ENCODE measurements at places on chromosomes 1 and 21.

DNA sequence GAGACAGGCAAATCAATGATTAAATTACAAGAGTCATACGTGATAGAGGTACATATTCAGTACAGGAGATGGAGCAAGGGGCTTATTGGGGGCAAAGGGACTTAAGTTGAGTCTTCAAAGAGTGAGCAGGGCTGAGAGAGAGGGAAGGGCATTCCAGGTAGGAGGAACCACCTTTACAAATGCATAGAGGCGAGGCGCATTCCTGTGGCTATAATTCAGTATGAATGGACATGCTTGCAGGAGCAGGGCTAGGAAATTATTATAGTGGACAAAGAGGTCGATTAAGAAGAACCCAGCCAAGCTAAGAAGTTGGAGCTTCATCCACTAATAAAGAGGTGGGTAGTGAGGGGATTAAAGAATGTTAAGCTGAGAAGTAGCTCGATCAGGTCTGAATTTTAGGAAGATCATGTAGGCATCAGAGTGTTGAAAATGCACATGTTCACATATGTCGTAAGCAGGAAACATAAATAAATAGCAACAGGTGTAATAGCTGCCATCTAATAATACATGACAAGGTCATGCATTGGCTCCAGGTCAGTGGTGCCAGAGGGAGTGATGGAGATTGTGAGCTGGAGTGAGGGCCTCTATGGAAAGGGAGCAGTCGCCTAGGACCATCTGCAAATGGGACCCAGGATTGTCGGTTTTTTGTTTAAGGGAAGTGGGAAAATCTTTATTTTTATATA, 12.0 kb upstream of the HNRNPU start:
- no peak for DNase-seq

DNA sequence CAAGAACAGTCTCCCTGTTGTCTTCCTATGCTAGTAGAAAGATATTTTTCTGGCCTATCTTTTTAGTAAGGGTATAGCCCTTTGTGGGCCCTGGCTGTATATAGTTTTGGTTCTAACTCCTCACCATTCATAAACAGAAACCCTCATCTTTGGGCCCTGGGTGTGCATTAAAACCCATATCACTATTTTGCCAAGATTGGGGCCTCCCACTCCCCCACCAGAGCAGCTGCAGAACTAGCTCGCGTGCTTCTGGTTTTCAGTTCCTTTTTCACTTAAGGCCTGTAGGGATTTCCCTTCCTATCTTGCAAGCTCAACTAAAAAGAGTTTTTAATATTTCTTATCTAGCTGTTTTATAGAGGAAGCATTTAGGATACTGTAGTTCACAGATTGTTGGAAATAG, 106.4 kb downstream of the RGL1 start:
- no peak for DNase-seq

DNA sequence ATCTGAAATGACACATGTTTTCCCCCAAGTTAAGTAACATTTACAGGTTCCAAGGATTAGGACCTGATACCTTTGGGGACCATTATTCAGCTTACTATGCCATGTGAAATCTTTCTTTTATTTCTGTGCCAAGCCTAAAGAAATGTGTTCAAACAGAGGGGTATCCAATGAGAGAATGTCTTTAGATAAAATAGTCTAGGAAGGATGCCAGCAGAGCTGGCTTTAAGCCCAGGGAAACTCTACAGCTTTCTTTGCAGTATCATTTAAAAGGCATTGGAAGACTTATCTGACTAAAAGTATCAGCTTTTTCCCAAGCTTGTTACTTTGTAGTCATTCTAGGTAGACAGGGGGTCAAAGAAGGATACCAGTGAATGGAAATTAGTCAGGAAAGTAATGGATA, 860.4 kb downstream of the PLA2G4A start:
- DNase-seq, result no peak

DNA sequence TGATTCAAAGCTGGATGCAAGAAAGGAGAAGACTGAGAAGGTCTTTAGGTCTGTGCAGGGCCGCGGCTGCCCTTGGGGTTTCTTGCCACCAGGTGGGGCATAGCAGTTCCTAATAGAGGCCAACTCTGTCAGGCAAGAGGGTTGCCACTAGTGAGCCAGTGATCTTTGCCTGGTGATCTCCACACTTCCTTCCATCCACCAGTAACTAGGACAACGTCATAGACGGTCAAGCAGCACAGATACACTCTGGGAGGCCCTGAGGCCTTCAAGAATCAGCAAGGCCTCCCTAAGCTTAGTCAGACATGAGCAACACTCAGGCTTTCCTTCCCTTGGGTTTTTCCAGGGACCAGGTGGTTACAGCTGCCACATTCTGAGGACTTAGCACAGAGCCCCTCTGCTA, 32.9 kb upstream of the ATP2B4 start:
- no peak for DNase-seq

DNA sequence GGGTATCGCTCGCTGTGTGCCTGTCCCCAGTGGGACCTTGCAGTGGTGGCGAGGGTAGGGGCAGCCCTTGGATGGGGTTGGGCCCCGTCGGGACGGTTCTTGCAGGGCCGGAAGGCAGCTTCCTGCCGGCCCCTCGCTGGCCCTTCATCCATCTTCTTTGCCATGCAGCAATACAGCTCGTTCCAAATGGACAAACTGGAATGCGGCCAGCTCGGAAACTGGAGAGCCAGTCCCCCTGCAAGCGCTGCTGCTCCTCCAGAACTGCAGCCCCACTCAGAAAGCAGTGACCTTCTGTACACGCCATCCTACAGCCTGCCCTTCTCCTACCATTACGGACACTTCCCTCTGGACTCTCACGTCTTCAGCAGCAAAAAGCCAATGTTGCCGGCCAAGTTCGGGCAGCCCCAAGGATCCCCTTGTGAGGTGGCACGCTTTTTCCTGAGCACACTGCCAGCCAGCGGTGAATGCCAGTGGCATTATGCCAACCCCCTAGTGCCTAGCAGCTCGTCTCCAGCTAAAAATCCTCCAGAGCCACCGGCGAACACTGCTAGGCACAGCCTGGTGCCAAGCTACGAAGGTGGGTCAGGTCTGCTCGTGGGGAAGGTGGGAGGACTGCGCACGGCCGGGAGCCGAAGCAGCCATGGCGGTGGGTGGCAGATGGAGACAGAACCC, 45.8 kb downstream of the SIM2 start:
- no peak for DNase-seq

DNA sequence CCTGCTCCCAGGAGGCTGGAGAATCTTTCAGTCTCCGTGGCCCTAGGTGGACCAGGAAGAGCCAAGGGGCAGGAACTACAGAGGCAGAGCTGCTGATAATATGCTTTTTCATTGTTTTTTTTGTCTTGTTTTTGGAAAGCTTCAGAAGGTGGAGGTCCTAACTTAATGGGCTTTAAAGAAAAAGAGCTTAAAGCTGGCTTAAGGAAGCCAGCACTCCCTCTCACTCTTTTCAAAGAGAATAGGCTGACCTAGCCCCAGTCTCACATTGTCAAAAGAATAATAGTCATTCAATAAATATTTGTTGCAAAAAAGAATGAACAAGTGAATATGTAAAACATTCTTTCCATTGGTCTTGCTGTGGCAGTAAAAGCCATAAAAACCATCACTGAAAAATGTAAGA, 61.0 kb upstream of the RRP15 start:
- DNase-seq, result no peak

GRCh38 chr21:27653481-27653880, 686.6 kb upstream of the ADAMTS5 start:
- DNase-seq, result no peak

GRCh38 chr1:31835415-31835814, 19.6 kb upstream of the SPOCD1 start:
- DNase-seq, result no peak

GRCh38 chr21:42216726-42217572, 2.0 kb upstream of the ABCG1 start:
- no peak for DNase-seq

DNA sequence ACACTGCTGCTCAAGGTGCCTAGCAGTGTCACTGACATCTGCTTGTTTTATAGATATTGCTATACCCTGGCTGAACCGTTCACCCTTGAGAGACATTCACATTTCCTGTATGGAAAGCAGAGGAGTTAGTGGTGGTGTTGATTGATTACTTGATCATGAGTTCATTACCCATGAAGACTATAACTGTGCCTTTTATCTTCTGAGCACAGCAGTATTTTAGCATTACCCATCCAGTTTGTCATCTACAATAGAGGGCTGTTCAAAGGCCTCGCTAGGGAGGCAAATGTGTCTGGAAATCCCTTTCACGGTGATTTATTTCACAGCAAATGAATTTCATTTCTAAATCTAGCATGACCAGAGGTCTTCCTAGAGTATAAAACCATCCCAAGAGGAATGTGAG, 160.0 kb downstream of the DNM3 start:
- DNase-seq, result no peak

DNA sequence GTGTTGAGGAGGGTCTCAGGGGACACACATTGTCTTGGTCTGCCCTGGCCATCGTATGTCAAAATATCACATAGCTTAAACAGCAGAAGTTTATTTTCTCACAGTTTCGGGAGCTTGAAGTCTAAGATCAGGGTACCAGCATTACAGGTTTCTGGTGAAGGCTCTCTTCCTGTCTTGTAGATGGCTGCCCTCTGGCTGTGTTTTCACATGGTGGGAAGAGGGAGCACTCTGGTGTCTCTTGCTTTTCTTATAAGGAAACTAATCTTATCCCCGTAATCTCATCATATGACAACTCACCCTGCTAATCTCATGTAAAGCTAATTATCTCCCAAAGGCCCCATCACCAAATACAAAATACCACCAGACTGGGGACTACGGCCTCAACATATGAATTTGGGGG, 246.9 kb upstream of the ST6GALNAC5 start:
- no peak for DNase-seq

GRCh38 chr1:97621955-97622354, 298.9 kb downstream of the DPYD start:
- DNase-seq, result no peak

DNA sequence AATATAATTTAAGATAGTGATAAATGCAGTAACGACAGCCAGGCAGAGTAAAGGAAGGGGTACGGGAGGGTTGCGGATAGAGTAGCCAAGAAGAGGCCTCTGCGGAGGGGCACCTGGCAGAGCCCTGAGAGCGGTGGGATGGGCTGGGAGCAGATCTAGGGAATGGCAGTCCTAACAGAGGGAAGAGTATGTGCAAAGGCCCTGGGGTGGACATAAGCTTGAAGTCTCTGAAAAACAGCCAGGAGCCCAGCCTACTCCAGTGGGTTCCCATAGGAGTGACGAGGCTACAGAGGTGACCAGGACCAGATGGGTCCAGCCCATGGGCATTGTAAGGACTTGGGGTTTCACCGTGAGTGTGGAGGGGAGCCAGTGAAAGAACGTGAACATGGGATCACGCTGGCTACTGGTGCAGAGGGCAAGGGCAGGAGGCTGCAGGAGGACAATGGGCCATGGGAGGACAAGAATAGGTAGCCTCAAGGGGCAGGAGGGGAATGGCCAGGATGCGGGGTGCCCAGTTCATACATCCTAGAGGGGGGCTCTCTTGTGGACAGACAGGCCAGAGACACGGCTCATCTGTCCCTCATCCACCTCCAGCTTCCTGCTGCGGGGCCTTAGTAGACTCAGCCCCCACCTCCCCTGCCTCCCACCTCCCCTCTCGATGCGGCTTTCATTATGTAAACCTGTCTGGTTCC, 185.7 kb upstream of the VAMP3 start:
- peak; percentile 51 for DNase-seq

DNA sequence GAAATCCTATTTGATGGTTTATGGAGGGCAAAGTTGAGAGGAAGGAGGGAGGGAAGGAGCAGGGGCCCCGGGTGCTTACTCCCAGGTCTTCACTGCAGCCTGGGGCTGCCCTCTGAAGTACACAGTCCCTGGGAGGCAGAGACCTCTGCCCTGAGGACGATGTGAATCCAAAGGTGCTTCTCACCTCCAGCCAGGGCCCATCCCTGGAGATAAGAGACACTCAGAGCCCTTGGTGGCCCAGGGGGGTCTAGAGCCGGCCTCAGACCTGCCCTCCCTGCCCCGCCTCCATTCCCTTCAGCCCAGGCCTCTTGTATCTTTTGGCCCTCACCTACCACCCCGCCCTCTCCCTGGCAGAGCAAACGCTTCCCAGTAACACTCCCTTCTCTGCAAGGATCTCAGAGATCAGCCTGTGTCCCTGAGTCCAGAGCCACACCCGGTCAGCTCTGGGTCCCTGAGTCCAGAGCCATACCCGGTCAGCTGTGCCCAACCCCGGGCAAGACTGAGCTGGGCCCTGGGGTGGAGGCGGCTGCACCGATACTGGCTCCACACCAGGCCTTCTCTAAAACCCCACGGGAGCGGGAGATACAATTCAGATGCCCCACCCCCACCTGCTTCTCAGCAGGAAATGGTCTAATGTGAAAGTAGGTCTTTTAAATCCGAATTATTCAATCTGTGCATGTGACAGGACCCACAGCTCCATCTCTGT, 3.6 kb upstream of the GNB1 start:
- DNase-seq, result no peak
